AG08395 (cell line): ENCODE measurements at places on chromosomes 1 and 21.

DNA sequence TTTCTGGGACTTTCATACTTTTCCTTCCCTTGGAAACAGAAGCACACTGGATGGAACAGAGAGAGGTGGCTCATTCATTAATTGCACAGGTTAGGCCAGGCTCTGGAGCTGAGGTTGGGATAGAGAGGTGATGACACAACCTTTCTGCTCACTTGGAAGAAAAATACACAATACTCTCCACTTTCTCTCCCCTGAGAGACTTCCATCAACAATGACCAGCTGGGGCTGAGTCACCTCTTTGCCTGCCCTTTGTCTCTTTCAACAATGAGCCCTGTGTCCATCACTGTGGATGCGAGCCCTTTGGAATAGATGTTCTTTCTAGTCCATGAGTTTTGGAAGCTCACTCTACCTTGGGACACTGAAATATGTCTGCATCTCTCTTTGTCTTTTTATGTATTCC is 43.1 kb downstream of the ATP2B4 start:
- DNase-seq = peak; percentile 55

DNA sequence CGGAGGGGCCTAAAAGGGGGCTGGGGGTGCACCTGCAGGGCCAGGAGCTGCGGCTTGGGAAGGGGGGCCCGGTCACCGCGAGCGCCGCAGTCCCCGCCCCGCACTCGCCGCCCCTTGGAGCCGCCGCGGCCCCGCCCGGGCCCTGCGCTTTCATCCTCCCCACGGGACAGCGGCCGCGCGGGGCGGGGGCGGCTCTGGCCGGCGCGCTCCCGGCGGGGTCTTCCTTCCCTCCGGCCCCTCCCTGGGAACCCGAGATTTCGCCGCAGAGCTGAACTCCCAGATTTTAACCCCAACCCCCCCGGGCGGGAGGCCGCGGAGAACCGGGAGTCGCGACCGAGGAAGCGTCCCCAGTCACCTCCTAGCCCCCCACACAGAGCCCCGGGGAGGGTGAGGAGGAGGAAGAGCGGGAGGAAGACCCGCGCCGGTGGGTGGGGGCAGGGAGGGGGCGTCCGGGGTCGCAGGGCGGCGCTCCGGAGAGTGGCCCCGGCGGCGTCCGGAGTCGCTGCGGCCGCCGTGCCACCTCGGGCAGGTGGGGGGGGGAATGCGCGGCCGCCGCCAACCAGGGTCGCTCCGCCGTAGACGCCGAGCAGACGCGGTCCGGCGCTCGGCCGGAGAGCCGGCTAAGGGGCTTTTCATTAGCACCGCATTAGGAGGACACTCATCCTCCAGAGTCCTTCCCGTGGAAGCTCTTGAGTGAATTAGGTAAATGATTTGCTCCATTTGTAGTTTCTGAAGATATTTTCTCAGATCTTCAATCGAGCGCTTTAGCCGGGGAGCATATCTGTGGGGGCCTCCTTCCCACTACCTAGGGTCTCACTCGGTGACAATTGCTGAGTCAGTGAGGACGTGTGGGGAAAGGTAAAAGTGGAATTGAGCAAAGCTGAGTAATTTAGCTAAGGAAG is 31.6 kb upstream of the NFIA start:
- no peak for DNase-seq

DNA sequence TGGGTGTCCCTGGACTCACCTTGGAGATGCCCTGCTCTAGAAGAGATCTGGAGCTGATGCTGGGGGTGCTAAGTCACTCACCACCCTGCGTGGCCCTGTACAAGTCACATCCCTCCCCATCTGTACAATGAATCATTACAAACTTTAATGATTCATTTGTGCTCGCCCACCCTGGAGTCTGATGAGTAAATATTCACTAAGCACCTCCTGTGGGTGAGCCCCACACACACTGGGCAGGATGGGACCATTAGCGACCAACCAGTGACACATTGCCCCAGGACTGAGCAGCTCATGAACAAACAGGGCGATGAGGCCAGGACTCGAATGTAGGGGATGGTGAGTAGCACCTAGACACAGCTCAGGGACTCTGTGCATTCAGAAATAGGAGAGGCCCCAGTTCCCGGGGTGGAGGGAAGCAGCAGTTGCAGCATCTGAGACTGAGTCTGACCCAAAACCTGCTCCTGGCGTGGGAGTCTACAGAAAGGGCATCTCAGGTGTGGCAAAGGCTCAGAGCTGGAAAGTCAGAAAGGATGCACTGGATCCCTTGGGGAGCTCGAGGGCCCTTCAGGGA is 18.1 kb upstream of the PDZK1IP1 start:
- no peak for DNase-seq

GRCh38 chr1:73736125-73736524 is 461.9 kb downstream of the LRRIQ3 start:
- no peak for DNase-seq

DNA sequence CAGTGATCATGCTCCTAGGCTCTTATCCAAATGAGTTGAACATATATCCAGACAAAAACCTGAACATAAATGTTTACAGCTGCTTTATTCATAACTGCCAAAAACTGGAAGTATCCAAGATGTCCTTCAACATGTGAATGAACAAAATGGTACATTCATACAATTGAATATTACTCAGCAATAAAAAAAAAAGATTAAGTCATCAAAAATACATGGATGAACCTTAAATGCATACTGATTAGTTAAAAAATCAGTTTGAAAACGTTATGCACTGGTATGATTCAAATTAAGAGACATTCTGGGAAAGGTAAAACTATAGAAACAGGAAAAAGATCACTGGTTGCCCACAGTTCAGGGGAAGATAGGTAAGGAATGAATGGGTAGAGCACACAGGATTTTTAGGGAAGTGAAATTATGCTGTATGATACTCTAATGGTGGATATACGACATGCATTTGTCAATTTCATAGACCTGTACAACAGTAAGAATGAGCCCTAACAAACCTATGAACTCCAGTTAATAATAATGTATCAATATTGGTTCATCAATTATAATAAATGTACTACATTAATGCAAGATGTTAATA is 3.1 kb downstream of the LRRC40 start:
- no peak for DNase-seq

GRCh38 chr1:229230893-229231753 is 39.8 kb upstream of the RAB4A start:
- no peak for DNase-seq

- DNase-seq = peak; percentile 25
Measured at GRCh38 chr21:36756527-36756926, 57.6 kb downstream of the SIM2 start.

DNA sequence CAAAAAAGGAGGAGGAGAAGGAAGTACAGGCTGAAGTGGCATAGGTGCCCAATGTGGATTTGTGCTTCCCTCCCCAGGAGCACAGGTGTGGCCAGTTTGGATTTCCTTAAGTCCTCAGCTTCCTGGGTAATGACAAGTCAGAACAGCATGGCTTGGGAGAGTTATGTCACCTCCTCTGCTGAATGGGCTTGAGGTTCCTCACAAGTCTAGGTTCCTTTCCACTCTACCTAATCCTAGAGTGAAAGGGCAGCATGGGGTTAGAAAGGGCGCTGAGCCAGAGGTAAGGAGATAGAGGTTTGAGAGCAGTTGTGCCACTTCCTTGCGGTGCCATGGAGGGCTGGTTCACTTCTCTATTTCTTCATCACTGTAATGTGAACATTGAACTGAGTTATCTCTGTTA is 35.5 kb upstream of the IL20 start:
- no peak for DNase-seq

GRCh38 chr1:54745864-54746263 is 18.5 kb downstream of the PARS2 start:
- DNase-seq = no peak

- DNase-seq = no peak
Measured at GRCh38 chr1:157101149-157101548, 1.5 kb upstream of the ETV3L start.

DNA sequence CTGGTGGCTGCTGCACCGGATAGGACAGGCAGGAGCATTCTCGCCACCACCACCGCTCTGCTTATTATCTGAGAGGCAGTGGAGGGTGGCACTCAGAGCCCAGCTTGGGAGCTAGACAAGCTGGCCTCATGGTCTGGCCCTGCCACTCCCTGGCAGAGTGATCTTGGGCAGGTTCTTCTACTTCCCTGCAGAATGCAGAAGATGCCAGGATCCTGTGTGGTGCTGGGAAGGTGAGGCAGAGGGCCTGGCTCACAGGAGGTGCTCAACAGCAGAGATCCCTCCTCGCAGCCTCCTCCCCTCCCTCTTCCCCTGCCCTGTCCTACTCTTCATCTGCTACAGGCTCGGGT is 60.4 kb downstream of the ARHGEF10L start:
- DNase-seq = no peak

- no peak for DNase-seq
Measured at GRCh38 chr1:181127898-181128453, 39.5 kb downstream of the IER5 start.

GRCh38 chr1:203308923-203309331 is 3.6 kb downstream of the BTG2 start:
- no peak for DNase-seq

DNA sequence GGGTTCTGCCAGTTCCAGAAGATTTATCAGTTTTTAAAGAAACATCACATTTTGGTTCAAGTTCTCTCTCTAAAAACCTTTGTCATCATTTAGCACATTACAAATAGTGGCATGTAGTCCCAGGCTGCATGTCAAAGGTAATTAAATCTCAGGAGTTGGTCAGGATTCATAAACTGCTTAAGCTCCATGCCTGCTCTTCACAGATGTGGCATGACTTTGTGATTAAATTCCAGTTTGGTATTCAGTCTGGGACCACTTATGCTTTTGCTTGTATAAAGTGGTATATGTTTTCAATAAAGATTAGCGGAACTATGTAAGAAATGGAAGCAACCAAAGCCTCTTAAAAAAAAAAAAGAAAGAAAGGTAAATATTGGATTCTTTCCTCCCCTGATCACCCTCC is 408.0 kb downstream of the DISC1 start:
- no peak for DNase-seq

DNA sequence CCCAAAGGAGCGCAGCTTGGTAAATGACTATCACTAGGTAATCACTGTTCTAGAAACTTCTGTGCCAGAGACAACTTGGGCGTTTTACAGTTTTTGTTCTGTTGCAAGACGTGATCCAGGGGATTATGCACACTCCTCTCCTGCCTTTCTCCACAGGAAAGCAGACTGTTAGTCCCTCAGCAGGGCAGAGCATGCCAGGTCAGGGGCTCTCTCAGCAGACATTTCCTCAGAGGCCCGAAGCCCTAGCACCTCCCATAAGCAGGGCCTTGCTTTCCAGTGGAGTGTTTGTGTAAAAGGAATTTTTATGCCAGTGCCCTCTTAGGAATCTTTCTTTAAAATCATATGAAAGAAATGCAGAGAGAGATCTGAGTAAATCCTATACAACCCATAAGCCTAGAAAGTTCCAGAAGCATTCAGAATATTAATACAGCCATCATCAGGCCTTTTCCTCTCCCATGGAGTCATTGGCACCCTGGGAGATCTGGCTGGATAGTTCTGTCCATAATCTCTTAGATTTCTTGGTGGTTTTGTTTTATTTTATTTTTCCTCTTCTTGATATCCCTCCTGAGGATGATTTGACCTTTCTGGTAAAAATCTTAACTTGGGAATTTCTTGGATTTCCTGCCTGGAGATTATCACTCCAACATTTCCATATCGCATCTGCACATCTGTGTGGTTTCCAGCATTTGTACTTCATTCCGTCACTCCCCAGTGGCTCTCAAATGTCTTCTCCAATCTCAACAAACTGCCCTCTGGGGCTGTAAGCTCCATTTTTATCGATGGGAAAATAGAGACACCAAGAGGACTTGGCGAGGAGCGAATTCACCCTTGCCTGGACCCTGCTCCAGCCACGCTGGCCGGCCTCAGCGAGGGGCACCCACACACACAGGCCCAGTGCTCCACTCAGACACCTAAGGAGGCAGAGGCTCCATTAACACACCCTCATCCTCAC is 116.1 kb downstream of the PSMG1 start:
- DNase-seq = no peak

DNA sequence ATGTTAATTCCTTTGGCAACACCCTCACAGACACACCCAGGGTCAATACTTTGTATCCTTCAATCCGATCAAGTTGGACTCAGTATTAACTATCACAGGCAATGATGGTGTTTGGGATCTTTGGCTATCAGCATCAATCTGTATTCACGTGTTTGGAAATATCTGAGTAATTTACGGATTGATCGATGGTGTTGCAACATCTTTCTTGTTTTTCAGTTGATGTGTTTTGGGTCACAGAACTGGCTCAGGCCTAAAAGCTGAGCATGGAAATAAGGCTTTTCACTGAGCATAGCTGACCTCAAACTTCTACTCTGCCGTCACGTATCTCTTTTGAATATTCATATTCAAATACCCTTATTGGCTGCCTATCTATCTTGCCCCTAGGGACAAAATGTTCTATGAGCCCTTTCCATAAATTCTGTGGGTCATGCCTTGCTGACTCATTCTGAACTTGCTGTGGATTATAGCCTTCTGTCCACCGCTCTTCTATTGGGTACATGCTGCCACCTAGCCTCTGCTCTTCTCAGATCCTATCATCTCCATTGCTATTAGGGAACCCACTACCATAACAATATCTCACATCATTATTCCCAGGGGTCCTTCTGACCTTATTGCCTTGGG is 156.0 kb downstream of the PDE4B start:
- DNase-seq = peak; percentile 77

DNA sequence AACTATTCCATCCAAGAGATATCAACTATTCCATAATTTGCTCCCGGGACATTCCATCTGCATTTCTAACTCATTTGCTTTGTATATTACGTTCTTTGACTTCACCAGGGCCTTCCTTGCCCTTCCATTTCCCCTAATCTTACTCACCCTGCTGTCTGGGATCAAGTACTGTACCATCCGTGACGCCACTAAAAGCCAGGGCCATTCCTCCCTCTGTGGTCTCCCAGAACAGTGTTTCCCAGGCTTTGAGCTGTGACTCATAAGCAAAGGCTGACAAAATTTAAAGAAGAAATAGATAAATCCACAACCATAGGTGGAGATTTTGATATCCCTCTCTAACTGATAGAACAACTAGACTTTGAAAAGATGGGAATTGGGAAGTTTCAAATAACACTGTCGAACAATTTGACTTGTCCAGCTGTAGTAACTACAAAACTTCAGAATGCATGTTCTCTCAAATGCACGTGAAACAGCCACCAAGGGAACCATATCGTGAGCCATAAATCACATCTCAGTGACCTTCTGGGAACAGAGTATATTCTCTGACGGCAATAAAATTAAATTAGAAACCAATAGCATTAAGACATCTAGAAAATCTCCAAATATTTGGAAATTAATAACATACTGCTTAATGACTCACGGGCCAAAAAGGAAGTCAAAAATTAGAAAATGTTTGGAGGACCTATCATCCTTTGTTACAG is 501.0 kb downstream of the SETD4 start:
- DNase-seq = peak; percentile 89

GRCh38 chr1:39649636-39650185 is 10.3 kb upstream of the HEYL start:
- DNase-seq = no peak

DNA sequence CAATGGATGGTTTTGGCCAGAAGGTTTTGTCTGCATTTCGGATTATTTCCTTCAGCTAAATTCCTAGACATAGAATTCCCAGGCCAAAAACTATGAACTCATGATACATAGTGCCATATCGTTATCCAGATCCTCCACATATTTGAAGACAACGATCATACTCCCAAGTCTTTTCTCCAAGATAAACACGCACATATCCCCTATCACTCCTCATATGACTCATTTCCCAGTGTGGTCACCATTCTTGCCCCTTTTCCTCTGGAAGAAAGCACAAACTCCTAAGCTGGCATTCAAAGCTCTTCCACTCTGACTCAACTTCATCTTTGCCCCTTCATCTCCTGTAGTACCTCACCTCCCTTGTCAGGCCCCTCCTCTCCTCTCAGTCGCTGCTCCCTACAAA is 277.6 kb downstream of the PLPP3 start:
- DNase-seq = peak; percentile 51
